Activated T-cell treated with anti-CD3 and anti-CD28 coated beads, Interleukin-2, amount 50 U/mL, for 4 hours (primary cell): ENCODE measurements at places on chromosomes 4 and X.

- no peak for DNase-seq
These were observed 34.1 kb upstream of the SCML1 start for GRCh38 chrX:17703201-17703600.

GRCh38 chr4:9947168-9948062 lies 73.9 kb downstream of the SLC2A9 start:
- DNase-seq: no peak

- no peak for DNase-seq
These were observed 89.2 kb downstream of the DCTD start for GRCh38 chr4:182827954-182828353.

GRCh38 chrX:134544513-134545151 lies 84.7 kb downstream of the HPRT1 start:
- DNase-seq: no peak

DNA sequence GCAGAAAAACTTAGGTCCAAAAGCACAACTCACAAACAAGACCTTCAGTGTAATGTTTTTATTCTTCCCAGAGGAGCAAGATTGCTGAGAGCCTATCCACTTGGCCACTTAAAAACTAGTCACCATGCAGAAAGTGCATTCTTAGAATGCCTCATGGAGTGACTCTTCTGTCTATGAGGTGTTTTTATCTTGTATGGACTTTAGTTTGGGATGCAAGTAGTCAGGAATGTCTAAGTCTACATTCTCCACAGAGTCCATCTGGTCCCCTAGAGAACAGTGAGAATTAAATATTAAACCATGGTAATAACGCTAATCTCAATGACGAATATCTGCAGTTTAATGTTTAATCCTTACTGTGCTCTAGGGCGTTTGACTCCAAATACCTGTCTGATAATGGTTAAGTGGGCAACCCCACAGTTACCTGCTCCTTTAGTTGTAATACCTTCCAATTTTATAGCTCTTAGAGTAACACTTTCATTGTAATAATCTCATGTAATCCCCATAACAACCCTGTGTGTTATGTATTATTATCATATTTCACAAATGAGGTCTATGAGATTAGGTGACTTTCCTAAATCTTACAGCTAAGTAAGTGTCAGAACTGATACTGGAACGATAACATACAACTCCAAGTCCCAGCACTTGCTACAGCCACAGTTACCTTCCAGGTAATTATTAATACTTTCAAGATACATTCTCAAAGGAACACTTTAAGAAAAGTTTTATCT lies 235.6 kb upstream of the JADE1 start:
- DNase-seq: no peak

- no peak for DNase-seq
These were observed at the start of gene C4orf51 for GRCh38 chr4:145679991-145680455. Gene C4orf51, plus strand, starts transcription at chr4:145680146. Its CDS starts 58 bp downstream, at chr4:145680204.

GRCh38 chrX:148915474-148915873 lies 415.1 kb downstream of the AFF2 start:
- no peak for DNase-seq

- no peak for DNase-seq
These were observed 38.1 kb downstream of the KDR start for GRCh38 chr4:55087009-55087912.
